ENCODE measurements at places on chromosomes 3 and 15.

DNA sequence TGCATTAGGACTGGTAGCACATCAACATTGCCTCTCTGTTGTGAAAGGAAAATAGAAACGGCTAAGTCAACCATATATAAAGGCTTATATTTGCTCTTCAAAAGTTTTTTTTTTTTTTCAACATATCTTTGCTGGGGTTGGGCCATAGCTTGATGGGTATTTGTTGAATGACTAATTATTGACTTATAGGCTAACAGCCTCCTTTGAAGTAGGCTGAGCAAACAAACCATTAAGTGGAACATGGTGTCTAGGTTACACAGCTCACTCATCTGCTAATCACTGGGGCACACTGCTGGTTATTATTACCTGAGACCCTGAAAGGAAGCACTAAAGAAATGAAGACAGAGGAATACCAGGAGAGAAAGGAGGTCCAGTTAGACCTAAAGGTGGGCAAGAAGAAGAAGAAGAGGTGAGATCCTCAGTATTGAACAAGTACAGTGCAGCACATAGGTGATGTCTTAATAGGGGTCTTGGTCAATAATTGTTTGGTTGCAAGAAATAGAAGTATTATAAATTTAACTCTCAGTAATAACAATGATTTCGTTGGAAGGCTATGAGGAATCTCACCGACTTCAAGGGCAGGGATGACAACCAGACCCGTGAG is 139.4 kb downstream of the RPLP1 start:
- no peak for DNase-seq

DNA sequence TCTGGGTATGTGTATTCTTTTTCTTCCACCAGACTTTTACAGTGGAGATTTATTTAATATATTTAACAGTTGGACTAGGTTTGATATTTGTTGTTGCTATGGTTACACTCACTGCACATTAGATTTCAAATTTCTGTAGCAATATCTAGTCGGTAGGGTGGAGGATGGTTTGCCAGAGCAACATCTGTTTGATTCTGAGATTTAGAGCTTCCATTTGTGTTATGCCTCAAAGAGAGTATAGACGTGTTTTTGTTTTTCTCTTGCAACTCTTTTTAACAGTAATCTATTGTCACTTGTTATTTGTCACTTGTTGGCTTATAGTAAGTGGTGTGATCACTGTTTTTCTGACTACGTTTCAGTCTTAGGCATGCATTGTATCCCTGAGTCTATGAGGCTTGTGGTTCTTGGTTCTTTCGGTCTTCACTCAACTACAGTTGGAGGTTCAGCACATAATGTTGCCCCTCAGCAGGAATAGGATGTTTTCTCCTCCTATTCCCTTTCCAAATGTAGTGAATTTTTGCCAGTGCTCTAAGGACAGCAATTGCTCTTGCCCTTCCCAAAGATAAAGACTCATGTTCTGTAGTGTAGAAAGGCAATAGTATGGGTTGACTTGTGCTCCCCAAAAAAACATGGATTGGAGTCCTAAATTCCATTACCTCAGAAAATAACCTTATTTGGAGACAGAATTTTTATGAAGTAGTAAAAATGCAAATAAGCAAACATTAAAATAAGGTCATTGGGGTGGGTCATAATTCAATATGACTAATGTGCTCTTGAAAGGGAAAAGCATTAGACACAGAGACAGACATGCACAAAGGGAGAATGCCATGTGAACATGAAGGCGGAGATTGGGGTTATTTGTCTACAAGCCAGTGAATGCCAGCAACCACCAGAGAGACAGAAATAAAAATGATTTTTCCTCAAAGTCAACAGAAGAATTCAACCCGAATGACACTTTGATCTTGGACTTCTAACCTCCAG is 692.1 kb downstream of the DIPK2A start:
- DNase-seq = no peak

DNA sequence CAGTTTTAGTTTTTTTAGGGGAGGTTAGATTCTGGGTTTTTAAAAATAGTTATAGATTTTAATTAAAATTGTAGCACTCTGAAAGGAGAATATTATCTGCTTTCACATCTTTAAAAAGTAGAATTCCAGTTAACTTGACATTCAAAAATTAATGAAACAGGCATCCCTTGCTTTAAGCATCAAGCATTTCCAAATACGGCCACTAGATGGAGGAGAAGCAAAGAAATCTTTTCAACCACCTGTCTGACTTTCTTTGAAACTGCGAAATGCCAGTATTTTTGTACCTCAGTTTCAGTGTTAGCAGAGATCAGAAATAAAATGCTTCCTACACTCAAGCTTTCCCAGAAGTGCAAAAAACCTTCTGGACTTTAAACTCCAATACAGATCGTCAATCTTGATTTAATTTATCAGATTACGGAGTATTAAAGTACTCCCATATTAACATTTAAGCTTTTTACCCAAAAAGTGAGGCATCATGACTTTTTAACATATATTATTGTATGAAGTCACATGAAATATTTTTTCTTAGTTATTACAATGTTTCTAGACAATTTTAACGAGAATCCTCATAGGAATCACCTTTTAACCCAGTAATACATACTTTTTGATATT is 153.3 kb downstream of the P3H2 start:
- peak; percentile 65 for DNase-seq

GRCh38 chr15:42444415-42445063 is 46.4 kb downstream of the ZNF106 start:
- DNase-seq = no peak

- no peak for DNase-seq
These were observed 272.5 kb downstream of the XXYLT1 start for GRCh38 chr3:194998417-194998816.

GRCh38 chr3:99467420-99467819 is 171.0 kb upstream of the COL8A1 start:
- DNase-seq = no peak

DNA sequence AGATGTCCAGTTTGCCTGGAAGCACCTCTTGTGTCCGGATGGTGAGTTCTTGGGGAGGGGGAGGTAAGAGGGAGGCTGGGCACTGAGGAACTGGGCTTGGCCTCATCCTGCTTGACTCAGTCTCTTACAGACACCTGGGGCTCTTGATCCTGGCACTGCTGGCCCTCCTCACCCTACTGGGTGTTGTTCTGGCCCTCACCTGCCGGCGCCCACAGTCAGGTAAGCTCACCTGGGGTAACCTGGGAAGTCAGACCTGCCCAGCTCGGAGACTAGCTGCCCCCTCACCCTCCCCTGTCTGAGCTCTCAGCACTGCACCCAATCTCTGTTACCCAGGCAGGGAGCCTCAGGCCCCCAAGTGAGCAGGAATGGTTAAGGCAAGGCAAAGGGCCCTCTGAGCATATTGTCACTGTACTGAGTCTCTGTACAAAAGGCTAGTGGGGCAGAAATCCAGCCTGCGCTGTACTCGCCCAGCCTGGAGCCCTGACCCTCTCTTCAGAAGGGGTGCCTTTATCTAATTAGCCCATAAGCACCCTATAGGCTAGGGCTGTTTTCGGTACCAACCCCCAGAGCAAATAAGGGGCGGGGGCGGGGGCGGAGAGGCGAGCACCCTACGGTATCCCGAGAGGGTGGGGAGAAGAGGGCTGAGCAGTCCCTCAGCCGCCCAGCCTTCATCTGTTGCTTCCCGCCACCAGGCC is 2.2 kb upstream of the IL17RC start:
- DNase-seq = peak; percentile 88

DNA sequence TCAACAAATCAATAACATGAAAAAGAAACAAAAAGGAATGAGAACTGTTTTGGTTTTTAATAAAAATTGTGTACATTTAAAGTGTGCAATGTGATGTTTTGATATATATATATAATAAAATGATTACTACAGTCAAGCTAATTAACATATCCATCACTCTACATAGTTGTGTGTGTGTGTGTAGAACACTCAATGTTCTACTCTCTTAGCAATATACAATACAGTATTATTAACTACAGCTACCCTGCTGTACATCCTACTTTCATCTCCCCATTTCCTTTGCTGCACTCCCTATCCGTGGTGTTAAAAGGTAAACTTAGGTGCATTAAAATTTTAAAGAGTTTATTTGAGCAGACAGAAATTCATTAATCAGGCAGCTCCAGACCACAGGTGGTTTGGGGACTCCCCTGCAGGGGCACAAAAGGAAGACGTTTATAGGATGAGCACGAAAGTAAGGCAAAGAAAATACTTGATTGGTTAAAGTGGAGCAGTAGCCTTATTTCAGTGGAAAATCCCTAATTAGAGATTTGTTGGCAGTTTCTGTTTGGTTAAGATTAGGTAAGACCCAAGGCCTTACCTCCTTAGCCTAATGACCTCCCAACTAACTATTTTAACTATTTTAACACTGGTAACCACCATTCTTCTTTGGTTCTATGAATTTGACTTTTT is 61.8 kb upstream of the SNRK start:
- no peak for DNase-seq

GRCh38 chr3:127628788-127629466 is at the start of gene PODXL2:
PODXL2 (plus strand) TSS chr3:127629185; CDS start chr3:127629220, 35 bp downstream.
- peak; percentile 72 for DNase-seq

DNA sequence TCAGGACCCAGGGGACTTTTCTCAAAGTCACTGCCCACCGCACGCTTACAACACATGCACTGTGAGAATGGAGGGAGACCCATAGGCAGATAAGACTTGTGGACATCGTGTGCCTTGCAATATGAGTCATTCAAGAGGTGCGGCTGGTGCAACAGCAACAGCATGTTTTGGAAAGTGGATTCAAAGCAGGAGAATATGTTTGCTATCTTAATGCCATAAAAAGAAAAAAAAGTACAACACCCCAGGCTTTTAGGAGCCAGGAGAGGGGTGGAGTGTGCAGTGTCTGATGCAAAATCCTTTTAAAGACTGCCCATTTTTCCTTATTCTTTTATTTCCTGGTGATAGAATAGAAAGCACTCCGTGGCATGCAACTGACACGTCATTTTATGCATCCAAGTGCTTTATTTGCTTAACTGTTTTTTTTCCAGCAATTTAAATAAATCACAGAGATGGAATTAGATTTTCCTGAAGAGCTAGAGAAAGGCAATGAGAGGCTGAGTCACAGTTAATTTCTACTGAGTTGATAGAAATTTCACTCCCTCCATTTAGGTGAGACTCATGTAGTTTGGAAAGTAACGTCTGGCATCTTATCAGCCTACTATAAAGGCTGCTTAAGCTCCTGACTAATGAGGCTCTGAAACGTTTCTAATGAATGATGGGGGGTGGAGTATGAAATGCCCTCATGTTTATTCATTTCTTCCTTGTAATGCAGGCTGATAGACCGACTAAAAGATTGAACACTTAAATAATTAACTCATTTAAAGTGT is 96.4 kb downstream of the NSUN3 start:
- no peak for DNase-seq

GRCh38 chr15:78641749-78642275 is 802 bp upstream of the CHRNB4 start:
- DNase-seq = no peak

DNA sequence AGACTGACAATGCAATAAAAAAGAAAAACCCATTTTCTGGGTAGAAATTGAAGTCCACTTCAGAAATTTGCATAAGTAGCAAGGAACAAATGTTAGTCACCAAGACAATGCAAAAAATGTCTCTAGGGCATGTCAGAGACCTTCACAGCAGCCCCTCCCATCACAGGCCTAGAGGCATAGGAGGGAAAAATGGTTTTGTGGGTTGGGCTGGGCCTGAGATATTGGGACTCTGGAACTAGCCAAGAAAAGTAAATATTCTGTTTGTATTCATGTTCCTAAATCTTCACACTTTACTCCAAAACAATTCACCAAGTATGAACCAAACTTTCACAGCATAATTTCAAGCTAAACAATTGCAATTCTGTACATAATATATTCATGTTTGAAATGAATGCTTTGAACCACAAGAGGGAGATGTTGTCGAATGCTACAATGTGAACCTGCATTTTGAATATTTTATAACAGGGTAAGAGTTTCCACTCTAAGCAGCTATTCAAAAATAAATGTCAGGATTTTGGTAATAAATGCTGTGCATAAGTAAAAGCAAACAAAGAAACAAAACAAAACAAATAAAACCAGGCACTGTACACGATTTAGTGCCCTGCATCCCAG is 429.2 kb downstream of the OTOL1 start:
- no peak for DNase-seq

GRCh38 chr15:57462381-57462780 is 86.1 kb downstream of the CGNL1 start:
- DNase-seq = no peak

DNA sequence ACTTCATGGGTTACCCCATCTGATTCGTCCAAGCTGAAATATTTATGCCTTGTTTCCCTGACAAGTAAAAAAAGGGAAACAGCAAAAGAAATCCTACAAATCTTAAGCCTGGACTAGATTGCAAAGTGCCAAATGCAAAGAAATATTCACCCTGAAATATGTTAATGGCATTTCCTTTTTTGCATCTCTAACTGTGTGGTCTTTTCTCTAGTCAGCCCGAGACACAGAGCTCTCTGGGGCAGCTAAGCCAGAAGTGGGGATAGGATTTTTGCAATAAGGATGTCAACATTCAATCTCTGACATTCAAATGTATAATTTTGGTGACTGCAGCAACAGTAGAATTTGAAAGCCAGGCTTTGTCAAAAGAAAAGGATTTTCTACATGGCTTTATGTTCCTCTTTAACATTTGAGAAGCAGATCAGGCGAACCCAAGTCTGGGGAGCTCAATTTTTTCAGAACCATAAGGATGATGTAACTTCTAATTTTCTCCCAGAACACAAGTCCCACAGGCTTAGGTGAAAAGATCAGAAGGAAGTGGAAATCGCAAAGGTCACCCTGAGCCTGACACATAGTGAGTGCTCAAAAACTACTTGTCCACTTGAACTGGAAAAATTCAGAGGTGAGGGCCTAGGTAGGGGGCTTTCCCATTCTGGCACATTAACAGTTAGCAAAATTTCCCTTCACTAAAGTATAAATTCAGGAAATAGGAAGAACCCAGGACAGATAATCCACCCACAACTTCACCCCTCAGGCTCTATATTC is 28.2 kb upstream of the KCNMB3 start:
- DNase-seq = no peak

DNA sequence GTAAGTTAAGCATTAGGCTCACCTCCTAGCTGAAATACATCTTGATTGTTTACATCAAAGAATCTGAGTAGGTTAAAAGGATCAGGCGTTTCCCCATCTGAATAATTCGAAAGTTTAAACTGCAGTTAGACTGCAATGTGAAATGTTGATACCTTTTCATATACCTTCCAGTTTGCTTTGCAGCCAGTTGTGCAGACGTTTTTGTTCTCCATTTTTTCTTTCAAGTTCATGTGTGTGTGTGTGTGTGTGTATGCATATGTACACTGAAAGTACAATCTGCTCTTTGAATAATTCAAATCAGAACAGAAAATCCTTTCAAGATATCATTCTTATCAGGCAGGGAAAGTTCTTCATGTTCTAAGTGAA is 2.9 kb downstream of the ITPR1 start:
- no peak for DNase-seq

DNA sequence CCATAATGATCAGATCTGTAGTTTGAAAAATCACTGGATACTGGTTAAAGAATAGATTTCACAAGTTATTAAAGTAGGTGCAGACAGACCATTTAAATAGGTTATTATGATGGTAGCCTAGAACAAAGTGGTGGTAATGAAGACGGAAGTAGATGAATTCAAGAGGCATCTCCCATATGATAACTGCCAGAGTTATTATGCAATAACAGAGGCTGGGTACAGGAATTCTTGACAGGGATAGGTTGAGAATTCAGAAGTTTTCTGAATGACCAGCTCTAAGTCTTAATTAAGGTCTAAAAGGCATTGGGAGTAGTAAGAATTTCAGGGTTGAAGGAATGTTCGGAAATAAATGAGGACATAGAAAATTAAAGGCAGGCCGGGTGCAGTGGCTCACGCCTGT is 108.9 kb downstream of the PEAK1 start:
- DNase-seq = no peak

All from erythroblast (primary cell).